ENCODE measurements at places on chromosomes 5 and 9.

DNA sequence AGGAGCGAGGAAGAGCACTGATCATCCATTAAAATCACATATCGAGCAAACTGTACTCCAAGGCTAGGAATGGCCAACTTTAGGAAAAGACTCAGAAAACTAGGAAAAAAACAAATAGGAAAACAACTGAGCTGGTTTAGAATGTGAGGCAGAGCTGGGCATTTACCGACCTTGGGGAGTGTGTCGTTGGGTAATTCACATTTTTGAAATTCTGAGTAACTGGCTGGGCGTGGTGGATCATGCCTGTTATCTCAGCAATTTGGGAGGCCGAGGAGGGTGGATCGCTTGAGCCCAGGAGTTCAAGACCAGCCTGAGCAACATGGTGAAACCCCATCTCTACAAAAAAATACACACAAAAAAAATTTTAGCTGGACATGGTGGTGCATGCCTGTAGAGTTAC is 70.1 kb downstream of the ZFAND5 start:
- no peak for DNase-seq

DNA sequence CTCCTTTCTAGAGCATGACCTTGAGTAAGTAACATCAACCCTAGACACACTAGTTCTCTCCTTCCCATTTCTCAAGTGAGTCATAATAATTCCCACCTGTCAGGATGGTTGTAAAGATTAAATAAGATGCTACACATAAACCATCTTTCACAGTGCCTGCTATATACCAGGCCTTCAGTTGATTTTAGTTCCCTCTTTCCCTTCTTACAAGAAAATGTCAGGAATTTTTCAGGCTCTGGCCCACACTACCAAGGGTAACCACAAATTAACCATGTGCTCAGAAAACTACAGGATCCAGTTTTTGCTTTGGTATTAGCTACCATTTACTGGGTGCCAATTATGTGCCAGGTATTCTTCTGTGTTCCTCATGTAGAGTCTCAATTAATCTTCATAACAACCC is 42.7 kb upstream of the RARS1 start:
- no peak for DNase-seq

DNA sequence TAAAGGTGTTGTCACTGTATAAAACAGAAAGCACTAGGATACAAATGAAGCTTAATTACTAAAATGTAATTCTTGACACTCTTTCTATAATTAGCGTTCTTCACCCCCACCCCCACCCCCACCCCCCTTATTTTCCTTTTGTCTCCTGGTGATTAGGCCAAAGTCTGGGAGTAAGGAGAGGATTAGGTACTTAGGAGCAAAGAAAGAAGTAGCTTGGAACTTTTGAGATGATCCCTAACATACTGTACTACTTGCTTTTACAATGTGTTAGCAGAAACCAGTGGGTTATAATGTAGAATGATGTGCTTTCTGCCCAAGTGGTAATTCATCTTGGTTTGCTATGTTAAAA is 43.8 kb downstream of the NDFIP1 start:
- no peak for DNase-seq

- DNase-seq = no peak
Measured at GRCh38 chr9:69471433-69471832, 146.4 kb downstream of the ENTREP1 start.

- peak; percentile 10 for DNase-seq
Measured at GRCh38 chr9:130634801-130635200, 29.6 kb upstream of the PRDM12 start.

GRCh38 chr5:83447533-83447932 is 24.0 kb upstream of the VCAN start:
- no peak for DNase-seq

GRCh38 chr5:155827949-155828348 is 499.0 kb upstream of the SGCD start:
- no peak for DNase-seq

All from NCI-H187 (cell line).